ENCODE measurements at places on chromosomes 4 and X. TPM values are rescaled to one million over a fixed set of nuclear protein-coding genes. Genes with fewer than 3 reads are reported as not detected.

The CPE gene
- 2.2 TPM for polyA plus RNA-seq

The AKAP14 gene
- not detected for polyA plus RNA-seq

The NPY2R gene
- polyA plus RNA-seq = not detected

The HSFX3 gene
- polyA plus RNA-seq = not detected

DNA sequence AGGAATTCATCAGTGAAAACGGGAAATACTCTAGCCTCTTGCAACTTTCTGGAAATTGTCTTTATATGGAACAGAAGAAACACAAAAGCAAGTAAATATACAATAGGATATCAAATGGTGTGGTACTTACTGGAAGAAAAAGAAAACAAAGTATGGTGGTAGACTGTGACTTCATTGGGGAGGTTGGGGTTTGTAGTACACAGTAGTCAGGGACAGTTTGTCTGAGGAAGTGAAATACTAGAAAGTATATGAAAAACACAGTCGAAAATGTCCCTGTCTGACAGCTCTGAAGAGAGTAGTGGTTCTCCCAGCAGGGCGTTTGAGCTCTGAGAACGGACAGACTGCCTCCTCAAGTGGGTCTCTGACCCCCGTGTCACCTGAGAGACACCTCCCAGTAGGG lies 390.0 kb upstream of the NWD2 start:
- H3K36me3 ChIP-seq = no peaks in the 10 kb centered on the region
- no peaks in the 10 kb centered on the region for H3K27me3 ChIP-seq
- no peak overlapping the region for H3K4me3 ChIP-seq
- no peaks in the 10 kb centered on the region for H3K4me1 ChIP-seq
- H3K27ac ChIP-seq = no peak overlapping the region
- DNase-seq = no peak

DNA sequence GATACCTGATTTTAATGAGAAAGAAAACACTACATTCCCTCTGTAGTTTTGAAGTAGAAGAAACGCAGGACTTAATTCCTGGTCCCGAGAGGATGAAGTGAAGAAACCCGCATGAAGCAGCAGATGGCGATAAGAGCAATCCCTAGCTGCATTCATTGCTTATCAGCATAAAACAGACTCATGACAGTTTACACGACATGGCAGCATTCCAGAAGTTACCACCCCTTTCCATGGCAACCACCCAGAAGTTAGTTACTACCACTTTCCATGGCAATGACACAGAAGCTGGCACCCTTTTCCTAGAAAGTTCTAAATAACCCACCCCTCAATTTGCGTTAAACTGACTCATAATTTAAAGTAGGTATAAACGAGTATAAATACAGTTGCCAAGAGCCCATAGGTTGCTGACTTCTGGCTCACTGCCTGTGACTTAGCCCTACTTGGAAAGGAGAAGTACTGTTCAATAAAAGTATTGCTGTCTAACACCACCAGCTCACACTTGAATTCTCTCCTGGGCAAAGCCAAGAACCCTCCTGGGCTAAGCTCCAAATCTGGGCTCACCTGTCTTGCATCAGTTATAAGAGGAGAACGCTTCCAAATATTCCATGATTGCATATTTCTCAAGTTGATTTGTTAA lies 5.5 kb upstream of the XAGE2 start:
- H3K27me3 ChIP-seq = no peaks in the 10 kb centered on the region
- no peak overlapping the region for H3K27ac ChIP-seq
- no peaks in the 10 kb centered on the region for H3K36me3 ChIP-seq
- no peaks in the 10 kb centered on the region for H3K4me1 ChIP-seq
- DNase-seq = peak; percentile 20

GRCh38 chrX:20432746-20433387 lies 166.2 kb upstream of the RPS6KA3 start:
- no peak for DNase-seq
- H3K4me3 ChIP-seq = no peak overlapping the region
- no peaks in the 10 kb centered on the region for H3K27me3 ChIP-seq

DNA sequence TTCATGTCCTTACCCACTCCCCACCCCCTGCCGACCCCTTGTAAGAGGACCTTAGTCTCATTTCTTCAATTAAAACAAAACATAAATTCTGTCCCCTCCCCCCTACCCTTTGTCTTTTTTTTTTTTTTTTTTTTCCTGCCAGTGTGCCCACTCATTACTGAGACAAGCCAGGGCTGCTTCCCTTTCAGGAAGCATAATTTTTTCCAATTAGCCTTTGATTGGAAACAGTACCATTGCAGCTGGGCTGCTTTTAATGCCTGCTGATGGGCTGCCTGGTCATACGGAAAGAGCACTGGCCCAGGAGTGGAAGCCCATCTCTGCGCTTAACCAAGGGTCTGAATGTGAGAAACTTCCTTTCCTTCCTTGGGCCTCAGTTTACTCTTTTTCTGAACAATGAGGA lies 18.6 kb upstream of the CAPN6 start:
- H3K4me1 ChIP-seq = no peaks in the 10 kb centered on the region
- no peaks in the 10 kb centered on the region for H3K36me3 ChIP-seq
- no peaks in the 10 kb centered on the region for H3K27me3 ChIP-seq
- no peak for DNase-seq
- H3K4me3 ChIP-seq = no peak overlapping the region

- no peak overlapping the region for H3K4me3 ChIP-seq
- no peak overlapping the region for H3K27ac ChIP-seq
- DNase-seq = no peak
- peaks cover 3% of the 10 kb centered on the region for H3K27me3 ChIP-seq
- no peaks in the 10 kb centered on the region for H3K36me3 ChIP-seq
These were observed 385.9 kb upstream of the NOCT start for GRCh38 chr4:138629669-138630068.

DNA sequence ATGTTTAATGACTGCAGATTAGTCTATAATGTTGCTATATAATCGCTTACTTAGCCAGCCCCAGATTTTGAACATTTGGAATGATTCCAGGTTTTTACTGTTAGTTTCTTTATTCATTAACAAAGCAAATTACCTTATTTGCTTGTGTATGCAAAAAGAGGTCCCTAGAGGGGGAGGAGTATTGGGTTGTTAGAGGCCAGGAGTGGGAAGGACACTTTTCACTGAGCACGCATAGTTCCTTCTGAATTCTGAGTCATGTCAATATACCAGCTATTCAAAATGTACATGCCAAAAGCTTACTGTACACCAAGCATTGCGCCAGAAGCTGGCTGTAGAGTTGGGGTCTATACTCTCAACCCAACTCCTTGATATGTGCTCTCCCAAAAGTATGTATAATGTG lies 5.1 kb upstream of the DGAT2L6 start:
- no peak for DNase-seq
- no peaks in the 10 kb centered on the region for H3K27me3 ChIP-seq
- no peak overlapping the region for H3K4me3 ChIP-seq
- H3K27ac ChIP-seq = no peak overlapping the region
- H3K4me1 ChIP-seq = peaks cover 27% of the 10 kb centered on the region
